ENCODE measurements at places on chromosomes 4 and X. TPM values are rescaled to one million over a fixed set of nuclear protein-coding genes. Genes with fewer than 3 reads are reported as not detected.

CD38 gene
- not detected for total RNA-seq

DNA sequence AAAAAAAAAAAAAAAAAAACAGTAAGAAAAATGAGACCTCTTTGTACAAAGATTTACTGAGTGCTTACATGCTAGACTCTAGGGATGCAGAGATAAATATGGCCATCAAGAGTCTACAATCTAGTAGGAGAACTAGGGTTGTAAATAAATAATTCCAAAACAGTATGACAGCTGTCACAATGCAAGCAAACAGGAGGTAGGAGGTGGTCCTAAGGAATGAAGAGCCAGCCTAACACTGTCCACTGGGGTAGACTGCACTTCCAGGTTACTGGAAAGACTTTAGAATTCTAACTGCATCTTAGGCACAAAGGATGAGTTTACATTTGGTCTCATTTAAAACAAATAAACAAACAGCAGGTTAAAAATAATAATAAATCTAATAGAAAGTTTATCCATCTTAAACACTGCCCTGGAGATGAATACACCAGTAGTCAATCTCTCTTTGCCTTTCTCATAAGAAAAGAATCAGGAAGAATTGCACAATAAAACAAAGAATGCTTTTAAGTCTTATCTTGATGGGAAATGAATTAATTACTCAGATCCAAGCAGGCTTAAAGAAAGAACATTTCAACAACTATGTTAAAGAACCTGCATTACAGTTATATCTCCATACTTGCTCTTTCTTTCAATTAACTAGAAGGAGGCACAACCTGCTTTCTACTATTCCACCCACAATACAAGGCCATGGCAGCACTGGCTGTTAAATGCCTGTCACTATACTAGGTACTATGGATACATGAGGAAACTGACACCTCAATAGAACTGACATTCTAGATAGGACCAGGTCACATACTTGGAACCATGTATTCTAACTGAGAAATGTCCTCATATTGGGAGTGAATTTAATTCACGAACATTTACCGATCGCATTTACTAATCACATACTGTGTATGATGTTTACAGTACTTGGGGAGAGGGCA, 12.7 kb downstream of the ADGRA3 start:
- H3K4me3 ChIP-seq, result no peak overlapping the region
- H3K27me3 ChIP-seq, result no peaks in the 10 kb centered on the region
- peak; percentile 41 for DNase-seq

SYN1 gene
- total RNA-seq, result 9.2 TPM

DNA sequence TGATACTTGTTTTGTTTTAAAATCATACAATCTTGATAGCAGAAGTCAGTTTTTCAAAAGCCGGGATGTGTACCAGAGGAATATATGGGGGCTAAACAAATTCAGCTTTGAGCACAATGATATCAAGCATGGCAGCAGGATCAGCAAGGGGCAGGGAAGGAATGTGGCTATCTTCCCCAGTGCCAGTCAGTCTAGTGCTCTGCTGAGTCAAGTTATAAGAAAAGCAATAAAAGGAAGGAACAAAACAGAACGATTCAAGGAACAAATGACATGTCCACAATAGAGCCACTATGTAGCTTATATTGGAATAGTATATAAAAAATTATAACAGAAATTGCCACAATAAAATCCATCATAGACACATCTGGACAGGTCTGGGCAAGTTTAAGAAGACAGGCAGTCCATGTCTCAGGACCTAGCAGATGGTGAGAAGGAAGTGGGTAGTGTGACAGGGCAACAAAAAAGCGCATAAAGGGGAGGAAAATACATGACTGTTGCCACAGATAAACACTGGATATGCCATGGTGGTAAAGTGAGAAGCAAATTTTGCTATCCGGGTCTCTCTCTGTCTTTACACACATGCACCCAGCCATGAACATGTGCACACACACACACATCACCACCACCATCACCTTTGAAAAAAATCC, 518.2 kb upstream of the HTR2C start:
- no peaks in the 10 kb centered on the region for H3K36me3 ChIP-seq
- H3K27me3 ChIP-seq, result no peaks in the 10 kb centered on the region
- no peak for DNase-seq
- H3K27ac ChIP-seq, result no peak overlapping the region
- H3K4me3 ChIP-seq, result no peak overlapping the region
